ENCODE measurements at places on chromosomes 5 and 9.

DNA sequence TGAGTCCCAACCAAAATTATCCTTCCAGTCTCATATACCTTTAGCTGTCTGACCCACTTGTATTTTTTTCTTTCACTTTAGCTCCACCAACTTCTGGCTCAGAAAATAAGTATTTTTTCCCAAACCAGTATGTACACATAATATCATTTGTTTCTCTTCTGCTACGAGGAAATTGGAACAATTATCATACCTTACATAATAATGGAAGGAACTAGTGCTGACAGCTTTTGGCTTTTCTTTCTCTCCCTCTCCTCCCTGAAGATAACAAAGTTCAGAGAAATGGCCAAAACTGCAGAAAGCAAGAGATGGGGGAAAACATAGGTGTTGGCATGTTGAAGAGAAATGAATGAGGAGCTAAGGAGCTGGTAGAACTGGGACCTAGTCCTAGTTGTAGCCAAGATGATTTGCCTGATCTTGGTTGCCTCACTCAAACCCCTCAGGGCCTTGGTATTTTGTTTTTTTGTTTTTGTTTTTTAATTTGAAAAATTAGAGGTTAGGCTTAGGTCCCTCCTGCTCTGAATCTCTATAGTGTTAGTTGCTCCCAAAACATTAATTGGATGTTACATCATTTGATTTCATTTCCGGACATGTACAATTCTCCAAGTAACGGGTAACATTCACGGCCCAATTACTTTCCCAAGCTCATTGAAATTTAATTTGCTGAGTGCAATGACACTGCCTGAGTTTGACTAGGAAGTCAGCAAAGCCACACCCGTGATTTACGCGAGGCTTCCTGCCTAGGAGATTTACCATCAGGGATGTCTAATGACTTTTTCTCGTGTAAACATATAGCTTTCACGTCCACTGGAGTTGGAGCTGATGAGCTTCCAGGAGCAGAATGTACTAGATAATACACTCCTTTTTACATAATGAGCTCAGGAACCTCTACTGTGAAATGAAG lies 291.6 kb downstream of the TLE1 start:
- DNase-seq = no peak

GRCh38 chr5:78968781-78969180 lies 16.3 kb downstream of the ARSB start:
- no peak for DNase-seq

GRCh38 chr5:40224421-40224820 lies 455.3 kb upstream of the PTGER4 start:
- DNase-seq = peak; percentile 40

DNA sequence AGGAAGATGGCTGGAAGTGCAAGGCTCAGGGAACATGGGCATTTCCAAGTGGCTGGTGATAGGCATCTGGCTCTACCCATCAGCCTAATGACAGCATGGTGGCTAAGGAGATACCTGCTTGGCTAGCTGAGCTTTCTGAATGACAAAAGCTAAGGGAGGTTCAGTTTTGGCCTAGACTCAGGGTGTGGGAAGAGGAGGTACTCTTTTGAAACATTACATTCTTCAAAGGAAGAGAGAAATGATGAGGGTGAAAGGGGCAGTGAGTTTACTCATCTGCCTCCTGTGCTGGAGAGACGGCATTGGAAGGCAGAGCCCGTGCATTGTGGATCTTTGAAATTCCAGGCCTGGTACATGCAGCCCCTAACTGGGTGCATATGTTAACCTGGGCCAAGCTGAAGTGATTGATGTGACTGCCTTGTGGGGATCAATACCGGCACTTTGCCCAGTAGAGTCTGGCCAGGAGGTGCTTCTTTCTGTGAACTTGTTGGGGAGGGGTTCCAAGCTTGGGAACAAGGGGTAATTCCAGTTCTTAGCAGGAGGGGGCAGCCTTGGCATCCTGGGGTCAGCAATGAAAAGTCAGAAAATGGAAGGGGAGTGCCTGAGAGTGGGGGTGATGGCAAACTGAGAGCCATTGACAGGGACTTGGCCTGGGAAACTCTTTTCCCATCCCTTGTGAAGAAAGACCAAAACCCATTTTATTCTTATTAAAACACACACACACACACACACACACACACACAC lies 108.6 kb downstream of the ACER2 start:
- no peak for DNase-seq

DNA sequence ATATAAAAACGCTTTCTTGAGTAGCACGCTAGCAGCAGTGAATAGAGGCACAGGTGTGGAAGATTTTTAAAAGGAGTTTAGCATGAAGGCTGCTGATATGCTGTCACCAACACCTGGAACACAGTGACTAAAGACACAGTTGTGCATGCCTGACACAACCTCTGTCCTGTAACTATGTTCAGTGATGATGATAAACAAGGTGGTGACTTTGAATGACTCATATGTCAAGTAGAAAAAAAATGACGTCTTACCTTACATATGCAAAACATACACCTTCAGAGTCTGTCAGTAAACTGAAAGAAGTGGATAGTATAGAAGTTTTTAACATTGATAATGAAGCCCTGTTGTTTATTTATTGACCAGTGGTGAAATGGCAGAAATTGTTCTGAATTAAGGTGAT lies 66.2 kb upstream of the ADCY2 start:
- DNase-seq = no peak

DNA sequence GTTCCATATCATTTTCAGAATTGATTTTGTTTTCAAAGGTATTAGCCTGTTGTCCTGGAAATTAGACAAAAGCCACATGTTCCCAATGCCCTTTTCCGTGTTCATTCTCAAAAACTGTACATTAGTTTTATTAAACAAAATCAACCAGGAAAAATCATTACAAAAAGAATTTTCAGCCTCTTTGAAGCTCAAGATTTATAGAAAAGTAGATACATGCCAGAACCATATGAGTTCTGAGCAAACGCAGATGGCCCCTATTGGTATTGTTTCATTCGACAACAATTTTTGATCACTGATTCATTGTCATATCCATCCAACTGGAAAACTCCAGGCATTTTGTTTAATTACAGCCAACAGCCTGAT lies 148.5 kb upstream of the GRAMD2B start:
- no peak for DNase-seq

DNA sequence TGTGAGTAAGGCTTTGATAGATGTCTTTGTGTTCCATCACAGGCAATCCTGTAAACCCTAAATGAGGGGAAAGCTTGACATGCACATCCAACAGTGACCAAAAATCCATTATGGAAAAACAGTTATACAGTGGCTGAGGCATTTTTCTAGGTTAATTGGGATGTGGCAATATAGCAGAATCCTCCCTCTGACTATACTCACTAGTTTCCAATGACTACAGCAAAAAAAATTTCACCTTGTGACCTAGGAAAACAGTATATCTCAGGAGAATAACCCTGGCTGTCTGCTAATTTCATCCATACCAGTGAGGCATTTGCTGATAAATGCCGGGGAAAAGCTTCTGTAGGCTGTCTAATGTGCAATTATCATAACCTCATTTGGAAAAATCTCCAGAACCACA lies 49.9 kb upstream of the SNCAIP start:
- peak; percentile 82 for DNase-seq

- DNase-seq = peak; percentile 1
Observed at GRCh38 chr5:30764704-30765103, 428.8 kb upstream of the CDH6 start.

DNA sequence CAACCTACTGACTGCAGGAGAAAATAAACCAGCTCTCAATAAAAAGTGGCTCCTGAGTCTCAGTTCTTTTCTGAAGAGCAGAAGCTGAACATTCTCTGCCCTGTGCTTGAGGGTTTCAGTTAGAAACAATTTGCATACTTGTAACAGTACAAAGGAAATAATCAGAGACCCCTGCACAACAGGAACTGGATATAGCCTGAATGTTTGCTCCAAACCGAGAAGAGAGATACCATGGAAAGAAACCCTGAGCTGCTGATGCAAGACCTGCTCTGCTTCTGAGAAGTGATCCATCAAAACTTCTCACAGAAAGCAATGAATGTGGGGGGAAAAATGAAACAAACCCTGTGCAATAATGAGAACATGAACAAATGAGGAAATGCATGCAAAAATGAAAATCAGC lies 592.9 kb downstream of the SEMA5A start:
- peak; percentile 2 for DNase-seq

GRCh38 chr5:15707631-15708030 lies 207.7 kb downstream of the FBXL7 start:
- no peak for DNase-seq

DNA sequence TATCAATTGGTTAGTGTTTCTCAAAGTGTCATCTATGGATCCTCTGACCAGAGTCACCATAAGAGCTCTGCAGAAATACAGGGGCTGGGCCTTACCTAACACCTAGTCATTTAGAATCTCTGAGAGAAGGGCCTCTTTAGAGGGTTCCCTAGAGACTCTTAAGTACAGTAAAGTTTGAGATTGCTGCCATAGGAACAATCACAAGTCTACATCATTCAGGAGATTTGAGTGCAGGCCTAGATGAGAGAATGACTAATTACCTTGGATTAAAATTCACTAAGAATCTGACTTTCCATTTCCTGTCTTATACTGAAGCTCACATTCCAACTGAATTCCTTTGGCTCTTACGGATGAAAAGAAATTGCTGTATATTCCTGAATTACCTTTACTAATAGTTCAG lies 182.1 kb upstream of the PTGER4 start:
- peak; percentile 57 for DNase-seq

- no peak for DNase-seq
Observed at GRCh38 chr5:159737263-159737662, 179.0 kb upstream of the ADRA1B start.

GRCh38 chr9:112820881-112821280 lies 69.8 kb downstream of the SLC46A2 start:
- DNase-seq = peak; percentile 97

Measured in fibroblast of upper back skin (primary cell).